GM12864 (cell line): ENCODE measurements at places on chromosomes 6 and 20.

DNA sequence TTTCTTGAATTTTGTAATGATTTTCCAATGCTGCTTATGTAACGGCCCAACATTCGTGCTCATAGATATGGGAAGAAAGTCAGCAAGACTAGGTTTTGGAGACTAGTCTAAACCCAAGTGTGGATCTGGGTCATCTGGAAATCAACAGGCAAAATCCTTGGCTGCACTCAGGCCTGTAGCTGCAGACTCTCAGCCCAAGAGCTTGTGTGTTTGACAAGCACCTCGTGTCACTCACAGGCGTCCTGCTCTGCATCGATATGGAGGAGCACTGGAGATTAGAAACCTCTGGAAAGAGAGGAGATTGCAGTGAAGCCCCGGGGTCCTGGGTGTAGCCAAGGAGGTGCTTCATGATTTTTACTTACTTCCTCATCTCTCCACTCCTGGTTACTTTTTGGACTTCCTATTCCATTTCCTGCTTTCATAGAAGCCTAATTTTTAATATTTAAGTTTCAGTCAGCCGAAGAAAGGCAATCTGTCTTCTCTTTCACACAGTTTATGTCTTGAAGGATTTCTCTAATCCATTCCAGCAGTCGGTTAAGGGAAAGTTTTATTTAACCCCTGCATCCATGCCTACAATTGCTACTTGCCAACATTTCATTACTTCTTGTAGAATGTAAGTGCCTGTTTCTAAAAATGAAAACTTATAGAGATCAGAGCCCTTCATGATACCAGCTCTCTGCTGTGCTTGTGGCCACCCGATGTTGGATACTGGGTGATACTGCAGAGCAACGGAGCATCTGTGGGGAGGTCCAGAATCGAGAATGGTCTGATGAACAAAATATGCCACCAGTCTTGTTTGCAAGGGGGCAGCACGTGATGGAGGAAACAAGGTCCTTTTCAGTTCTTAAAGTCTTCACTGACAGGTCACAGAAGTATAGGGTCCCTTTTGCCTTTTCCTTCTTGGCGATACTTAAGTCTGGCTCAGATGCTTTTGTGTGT is 296.3 kb downstream of the QKI start:
- no peak for DNase-seq

DNA sequence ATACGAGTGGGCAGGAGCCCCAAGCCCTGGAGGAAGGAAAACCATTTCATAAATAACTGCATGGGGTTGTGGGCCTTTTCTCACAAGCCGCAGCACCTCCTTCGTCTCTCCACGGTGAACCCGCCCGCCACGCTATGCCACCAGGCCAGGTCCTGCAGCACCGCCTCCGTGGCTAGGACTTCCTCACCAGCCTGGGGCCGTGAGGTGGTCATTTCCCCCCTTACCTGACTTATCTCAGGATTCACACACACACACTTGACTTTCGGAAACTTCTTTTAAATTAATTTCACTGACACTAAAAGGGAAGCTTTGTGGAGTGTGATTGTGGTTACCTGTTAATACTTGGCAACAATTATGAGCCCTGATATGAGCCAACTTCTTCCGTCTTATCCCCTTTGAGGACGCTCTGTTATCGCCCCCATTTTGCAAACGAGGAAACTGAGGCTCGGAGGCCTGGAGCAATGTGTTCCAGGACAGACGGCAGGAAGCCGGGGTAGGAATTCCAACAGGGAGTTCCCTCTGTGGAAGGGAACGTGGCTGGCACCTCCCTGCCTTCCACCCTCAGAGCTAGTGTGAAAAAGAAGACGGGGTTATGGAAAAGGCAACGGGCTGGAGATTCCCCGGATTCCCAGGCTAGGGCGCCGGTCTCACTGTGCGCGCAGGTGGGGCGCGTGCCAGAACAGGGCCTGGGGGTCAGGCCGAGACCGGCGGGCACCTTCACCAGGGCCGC is 817 bp upstream of the SLCO4A1 start:
- DNase-seq = no peak

GRCh38 chr20:4113615-4114603 is 98.6 kb upstream of the RNF24 start:
- no peak for DNase-seq

DNA sequence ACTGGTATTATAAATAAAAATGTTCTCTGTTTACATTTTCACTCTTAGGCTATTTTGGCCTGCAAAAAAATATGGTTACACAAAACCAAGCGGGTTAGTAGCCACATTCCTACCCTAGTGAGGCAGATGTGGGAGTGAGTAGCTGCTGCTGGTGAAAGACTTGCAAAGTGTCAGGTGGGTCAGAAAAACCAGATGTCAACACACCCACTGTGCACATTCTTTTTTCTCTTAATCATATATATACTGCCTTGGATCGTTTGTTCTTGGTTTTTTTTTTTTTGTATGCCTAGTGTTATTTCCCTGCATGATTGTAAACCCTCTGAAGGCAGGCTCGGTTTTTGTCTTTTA is 68.0 kb upstream of the TFB1M start:
- no peak for DNase-seq
